Stimulated activated CD8-positive, alpha-beta memory T cell treated with anti-CD3 and anti-CD28 coated beads, Interleukin-4, amount 100 ng/mL, for 4 hours (primary cell): ENCODE measurements at places on chromosomes 6 and 20.

GRCh38 chr20:3660262-3661059 is 2.7 kb downstream of the GFRA4 start:
- no peak for DNase-seq

GRCh38 chr6:71375676-71376075 is 87.1 kb downstream of the OGFRL1 start:
- no peak for DNase-seq

DNA sequence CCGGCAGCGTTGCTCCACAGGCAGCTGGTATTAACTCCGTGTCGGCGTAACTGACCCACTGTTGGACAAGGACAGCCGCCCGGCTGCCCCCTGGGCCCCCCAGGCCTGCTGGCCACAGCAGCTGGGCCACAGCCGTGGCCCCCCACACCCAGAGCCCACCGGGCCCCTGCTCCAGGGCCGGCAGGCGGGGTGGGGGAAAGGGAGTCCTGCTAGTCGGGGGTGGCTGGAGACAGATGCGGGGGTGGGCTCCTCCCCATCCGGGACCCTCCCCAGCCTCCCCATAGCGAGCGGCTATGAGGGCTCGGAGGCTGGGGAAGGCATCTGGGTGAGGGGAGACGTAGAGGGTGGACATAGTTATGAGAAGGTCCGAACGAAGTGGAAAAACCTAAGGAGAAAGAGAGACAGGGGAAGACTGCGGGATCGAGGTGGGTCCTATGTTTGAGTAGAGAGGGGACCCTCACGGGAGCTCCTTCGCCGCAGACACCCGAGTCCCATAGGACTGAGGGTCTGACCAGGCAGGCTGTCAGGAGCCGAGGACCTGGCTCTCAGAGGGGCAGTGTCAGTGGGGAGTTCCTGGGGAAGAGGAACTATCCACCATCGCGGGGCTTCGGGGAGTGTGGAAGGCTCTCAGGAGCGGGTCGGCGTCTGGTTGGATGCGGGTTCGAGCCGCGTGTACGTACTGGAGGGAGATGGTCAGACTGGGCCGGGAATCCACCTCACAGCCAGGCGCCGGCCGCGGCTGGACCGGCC is 511 bp downstream of the VARS1 start:
- no peak for DNase-seq

- DNase-seq: no peak
Measured at GRCh38 chr20:48945840-48946514, 24.5 kb downstream of the ARFGEF2 start.

DNA sequence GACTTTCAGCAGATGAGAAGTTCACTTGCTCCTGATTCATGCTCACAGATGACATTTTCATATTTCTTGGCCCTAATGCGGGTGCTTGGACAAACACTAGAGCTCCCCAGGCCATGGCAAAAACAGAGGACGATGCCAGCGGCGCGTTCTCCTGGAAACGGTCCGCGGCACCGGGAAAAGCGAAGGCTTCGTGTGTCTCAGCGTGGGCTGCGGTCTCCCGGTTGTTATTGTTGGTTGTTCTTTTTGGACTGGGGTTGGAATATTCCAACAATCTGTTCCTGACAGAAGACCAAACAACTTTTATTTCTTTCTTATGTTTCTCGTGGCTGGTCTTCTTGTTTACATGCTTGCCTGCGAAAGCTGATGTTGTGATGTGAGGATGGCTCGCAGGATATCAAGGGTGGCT is 46.8 kb upstream of the NEDD9 start:
- DNase-seq: no peak

GRCh38 chr6:33947916-33948594 is 144.3 kb upstream of the MLN start:
- no peak for DNase-seq

- no peak for DNase-seq
Measured at GRCh38 chr6:165729307-165729936, 66.4 kb upstream of the PDE10A start.

DNA sequence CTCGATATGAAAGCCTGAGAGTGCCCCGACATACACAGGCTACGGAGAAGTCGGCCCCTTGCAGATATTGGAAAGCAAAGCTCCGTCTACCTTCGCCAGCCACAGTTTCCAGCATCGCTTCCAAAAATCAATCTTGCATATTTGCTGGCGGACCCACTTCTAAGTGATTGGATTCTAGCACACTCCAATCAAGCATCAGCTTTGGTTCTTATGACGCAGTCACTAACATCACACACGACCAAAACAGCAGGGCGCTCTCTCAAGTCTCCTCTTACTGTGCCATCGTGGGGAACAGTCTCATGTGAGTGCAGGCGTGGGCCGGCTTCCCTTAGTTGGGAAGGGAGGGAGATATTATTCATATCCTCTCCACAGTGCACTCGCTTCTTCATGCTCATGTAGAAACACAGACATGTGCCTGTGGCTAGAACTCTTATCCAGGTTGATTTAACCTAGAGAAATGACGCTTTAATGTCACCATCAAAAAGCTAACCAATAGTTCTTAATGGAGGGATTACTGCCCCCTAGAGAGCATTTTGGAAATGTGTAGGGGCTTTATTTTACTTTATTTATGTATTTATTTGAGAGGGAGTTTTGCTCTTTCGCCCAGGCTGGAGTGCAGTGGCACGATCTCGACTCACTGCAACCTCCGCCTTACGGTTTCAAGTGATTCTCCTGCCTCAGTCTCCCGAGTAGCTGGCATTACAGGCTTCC is 229.8 kb downstream of the SOD2 start:
- DNase-seq: no peak

GRCh38 chr6:35213824-35214756 is at the start of gene SCUBE3:
Gene SCUBE3, plus strand, starts transcription at chr6:35213956. Its CDS starts 463 bp downstream, at chr6:35214419.
- no peak for DNase-seq

DNA sequence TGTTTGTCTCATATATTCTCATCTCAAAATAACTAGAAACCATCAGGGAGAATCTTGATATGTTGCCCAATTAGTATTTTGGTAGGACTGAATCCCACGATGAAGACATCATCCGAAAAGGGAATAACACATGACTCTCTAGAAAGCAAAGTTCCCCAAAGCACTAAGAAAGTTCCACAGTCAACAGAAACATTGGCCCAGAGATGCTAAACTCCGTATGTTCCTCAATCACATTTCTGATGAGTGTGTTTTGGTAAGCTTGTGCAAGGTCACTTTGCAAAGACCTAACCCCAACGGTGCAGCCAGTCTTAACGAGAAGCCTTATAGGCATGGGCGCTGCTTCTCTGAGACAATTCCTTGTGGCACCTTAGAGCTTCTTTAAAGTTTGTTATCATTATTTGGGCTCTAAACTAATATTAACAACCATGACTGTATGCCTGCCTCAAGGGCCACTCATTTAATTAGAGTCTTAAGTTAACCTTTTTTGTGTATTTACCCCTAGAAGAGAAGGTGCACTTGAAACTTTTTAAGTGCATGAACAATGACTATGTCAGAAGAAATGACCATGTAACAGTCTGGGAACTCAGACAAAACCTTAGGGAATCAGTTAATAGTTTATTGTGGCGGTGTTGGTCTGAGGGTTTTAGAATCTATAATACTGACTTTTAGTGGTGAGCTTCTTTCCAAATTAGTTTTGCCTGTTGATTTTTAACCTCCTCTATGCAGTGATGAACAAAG is 202.0 kb upstream of the RAB32 start:
- no peak for DNase-seq

GRCh38 chr6:157574851-157575424 is 193.9 kb downstream of the ZDHHC14 start:
- no peak for DNase-seq

DNA sequence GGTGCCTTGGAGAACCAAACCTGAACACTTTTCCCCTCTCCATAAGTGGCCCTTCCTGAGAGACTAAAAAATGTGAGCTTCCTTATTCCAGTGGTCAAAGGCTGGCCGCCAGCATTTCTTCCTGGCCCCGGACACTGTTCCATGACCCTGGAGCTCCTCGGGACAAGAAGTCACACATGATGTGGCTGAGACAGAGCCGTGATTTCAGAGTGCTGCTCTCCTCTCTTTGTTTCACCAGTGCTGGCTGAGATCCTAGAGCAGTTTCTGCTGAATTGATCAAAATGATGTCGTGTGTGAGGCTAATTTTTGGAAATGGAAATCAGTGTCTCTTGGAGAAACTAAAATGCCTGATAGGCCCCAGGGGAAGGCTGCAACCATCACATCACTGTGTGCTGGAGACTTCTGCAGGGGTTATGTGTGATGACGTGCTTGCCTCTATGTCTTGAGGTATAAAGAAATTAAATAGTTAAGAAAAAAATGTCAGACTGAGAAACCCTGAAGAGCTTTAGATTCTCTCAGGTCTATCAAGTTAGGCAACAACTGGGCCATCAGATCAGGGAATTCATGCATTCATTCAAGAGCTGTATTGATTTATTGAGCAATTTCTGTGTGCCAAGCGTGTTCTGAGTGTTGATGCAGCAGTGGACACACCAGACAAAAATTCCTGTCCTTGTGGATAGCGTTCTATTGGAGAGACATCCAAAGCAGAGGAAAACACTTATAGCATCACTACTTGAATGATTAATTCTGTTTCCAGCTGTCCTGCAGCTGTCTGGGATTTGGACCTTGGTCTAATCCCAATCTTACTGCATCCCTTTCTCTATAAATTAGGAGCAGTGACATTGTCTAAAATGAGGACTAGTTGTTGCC is 72.7 kb upstream of the CCN6 start:
- no peak for DNase-seq

- no peak for DNase-seq
Measured at GRCh38 chr6:130132286-130132701, 90.5 kb downstream of the SAMD3 start.

DNA sequence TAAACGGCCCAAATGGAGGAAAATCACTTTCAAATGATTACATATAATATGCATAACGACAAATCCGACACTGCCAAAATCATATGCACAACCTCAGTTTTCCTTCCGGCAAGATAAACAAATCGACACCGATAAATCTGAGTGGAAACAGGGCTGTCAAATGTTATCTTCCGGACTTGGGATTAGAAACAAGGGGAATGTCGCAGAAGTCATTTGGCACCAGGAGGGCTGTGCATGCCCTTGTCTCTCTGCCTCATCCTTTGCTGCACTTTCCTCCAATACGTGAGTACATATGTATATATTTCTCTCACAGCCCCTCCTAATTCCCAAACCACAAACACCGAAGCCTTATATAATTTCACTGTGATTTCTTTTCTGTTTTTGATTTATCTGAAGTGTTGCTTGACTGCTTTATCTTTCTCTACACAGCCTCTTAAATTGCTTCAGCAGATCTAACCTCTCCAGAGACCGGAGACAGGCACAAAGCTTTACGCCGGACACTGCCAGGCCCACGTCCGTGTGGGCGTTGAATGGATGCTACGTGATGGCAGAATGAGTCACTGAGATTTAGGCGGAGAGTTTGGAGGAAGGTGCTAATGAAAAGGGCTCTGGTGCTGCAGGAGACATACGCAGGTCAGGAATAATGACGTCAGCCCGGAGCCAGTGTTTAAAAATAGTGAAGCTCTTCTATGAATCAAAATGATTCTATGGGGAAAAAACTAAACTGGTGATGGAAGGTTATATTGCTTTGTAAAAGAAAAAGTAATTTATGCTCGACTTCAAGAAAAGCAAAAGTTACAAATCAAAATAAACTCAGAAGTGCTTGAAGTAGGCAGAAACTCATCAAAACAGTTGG is 21.0 kb upstream of the PRELID3B start:
- DNase-seq: no peak

GRCh38 chr20:10255846-10256245 is 37.2 kb downstream of the SNAP25 start:
- no peak for DNase-seq

DNA sequence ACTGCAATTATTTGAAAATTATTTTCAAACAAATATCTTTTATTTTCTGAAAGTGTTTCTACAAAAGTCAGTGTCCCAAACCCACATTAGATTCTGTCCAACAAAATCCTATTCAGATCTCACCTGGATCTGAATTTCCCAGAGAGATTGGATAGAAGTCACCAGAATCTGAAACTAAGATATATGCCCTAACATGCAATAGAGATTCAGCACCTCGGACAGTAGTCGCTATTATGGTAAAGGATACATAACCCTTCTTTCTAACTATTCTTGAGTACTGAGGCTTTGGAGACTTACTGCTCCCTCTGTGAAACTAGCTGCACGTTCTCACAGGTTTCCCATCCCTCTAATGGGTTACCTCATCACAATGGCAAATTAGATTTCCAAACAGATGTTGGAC is 151.4 kb downstream of the ID4 start:
- no peak for DNase-seq

- no peak for DNase-seq
Measured at GRCh38 chr20:3309226-3309625, 70.2 kb upstream of the SLC4A11 start.

- no peak for DNase-seq
Measured at GRCh38 chr20:51311636-51312479, 230.7 kb downstream of the NFATC2 start.

DNA sequence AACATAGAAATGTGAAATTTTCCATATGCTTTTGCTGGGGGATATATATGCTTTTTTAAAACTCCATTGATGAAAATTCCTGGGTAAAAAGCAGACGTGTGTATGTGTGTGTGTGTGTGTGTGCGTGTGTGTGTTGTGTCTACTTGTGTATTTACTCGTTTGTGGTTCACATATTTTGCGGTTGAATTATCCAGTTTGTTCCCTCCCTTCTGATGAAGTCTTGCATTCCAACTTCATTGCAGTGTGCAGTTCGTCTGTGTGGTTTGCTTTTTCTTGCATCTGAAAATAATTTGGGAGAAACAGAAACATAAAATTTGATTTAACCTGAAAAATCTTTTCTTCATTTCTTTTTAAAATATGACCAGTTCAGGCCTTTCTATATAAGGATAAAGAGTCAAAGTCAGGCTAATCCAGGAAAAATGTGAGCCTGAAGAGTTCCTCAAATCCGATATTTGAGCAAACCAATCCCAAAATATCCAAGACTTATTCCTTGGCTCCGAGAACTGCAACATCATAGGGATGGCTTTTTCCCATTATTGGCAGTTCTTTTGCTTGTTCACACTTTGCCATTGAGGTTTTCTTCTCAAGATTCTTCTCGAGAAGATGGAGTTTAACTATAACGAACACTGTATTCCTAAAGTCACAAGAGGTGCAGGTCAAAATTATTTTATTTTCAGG is 202.2 kb upstream of the CCN2 start:
- no peak for DNase-seq

GRCh38 chr6:145898376-145898775 is 65.8 kb downstream of the SHPRH start:
- no peak for DNase-seq

GRCh38 chr6:139784222-139784769 is 409.8 kb upstream of the CITED2 start:
- DNase-seq: no peak

DNA sequence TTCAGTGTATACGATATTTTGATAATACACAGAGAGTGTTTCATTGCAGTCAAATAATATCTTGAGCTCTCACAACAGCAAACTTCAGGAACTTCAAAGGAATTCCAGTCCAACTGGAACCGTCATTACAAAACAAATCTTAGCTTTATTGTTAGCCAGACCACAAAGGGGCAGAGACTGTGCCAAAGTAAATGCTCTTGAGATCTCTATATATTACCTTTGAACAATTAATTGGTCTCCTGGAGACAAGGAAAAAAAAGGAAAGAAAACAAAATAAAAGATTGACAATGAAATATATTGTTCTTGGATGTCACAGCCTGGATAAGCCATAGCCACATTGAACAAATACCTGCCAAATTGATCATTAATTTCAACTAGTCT is 70.0 kb downstream of the FOXC1 start:
- DNase-seq: no peak
